ENCODE measurements at places on chromosomes 3 and 15.

DNA sequence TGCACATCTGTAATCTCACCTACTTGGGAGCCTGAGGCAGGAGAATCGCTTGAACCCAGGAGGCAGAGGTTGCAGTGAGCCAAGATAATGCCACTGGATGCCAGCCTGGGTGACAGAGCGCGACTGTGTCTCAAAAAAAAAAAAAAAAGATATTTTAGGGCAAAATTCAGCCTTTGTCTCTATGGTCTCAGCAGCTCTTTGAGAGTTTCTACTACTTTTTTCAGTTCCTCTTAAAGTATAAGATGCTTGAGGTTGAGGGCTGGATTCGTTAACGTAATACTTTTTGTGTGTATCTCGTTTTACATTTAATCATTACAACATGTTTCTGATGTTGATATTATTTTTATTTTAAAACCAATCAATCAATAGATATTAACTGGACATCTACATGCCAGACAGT lies 381.2 kb upstream of the TBL1XR1 start:
- DNase-seq = no peak

GRCh38 chr3:17670749-17671148 lies 71.7 kb downstream of the TBC1D5 start:
- no peak for DNase-seq

DNA sequence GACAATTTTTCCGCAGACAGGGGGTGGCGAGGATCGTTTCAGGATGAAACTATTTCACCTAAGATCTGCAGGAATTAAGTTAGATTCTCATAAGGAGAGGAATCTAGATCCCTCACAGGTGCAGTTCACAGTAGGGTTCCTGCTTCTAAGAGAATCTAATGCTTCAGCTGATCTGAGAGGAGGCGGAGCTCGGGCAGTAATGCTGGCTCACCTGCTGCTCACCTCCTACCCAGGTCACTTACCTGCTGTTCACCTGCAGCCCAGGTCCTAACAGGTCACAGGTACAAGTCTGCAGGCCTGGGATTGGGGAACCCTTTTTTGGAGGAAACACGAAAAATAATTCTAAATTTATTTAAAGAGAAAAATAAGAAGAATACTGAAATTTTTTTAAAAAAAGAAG lies 406.8 kb downstream of the MCTP2 start:
- no peak for DNase-seq

DNA sequence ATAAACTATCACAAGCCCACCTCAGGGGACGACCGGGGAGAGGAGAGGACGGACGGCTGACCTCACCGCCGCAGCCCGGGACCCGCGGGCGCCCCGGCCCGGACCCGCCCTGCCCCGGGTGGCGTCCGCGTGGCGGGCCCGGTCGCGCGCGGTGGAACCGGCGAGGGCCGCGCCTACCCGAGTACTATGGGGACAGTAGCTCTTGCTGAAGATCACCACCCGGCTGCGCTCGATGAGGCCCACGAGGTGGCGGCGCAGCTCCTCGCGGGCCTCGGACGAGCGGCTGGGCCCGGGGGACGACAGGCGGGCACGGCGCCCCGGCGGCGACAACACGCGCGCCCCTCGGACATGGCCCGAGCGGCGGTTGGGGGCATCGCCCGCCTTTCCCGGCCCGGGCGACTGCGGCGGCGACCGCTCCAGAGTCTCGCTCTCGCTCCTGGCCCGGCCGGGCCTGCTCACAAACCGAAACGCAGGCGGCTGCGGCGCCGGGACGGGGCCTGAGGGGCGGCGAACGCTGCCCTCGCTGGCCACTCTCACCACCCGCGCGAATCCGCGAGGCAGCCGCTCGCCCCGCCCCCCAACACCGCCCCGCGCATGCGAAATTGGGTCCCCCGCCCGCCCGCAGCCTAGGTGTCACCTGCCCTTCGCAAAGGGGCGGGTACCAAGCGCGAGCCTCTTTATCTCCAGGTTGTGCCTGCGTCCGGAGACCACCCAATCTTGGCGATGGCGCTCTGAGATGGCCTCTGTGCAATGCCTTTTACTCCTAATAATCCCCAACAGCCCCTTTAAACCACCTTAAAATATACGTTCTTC lies at the start of gene TXNRD3:
Gene TXNRD3, minus strand, starts transcription at position 554 of the 813 bp plus-strand sequence.
- DNase-seq = peak; percentile 59

DNA sequence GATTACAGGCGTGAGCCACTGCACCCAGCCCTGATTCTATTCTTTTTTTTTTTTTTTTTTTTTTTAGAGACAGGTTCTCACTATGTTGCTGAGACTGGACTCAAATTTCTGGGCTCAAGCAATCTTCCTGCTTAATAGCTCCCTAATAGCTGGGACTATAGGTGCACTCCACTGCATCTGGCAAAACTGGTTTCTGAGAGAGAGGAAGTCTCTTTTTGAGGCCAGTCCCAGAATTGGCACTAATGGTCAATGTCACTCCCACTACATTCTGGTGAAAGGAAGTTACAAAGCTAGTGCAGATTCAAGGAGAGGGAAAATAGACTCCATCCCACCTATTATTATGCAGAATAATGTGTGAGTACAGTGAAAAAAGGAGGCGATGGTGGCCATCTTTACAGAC lies 5.8 kb upstream of the TGFBR2 start:
- no peak for DNase-seq

DNA sequence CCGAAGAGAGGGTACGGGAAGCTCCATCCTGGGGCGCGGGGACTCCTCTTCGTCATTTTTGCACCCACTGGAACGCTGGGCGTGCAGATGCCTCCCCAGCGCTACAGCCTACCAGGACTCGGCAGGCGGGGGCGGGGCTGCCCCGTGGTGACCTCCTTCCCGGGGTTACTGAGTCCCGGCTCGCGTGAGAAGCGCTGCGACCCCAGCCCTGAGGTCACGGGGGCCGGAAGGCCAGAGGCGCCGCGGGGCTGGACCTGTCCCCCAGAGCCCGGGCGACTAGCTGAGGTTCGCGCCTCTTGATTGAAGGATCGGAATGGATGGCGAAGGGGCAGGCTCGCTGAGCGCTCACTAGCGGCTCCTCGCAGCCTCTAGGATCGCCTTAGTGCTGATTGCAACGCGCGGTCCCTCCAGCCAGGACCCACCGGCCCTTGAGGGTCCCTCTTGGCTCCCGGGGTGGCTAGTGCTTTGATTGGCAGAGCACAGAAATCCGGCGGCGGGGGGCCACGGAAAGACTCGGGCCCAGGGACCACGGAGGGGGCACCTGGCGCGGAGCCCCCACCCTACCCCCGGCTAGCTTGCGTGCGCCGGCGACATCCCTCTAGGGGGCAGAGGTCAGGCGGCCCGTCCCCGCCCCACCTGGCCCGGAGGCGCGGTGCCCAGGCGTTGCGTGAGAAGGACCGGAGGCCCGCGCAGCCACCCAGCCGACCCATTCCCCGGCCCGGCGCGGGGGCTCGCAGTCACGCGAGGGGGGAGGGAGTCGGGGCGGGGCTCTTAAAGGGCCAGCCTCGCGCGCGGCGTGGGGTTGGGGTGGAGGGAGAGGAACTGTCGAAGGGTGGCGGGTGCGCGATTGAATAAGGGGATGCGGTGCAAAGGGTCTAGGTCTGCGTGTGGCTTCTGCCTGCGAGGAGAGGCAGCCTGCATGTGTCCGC lies 781 bp upstream of the CYP1A1 start:
- DNase-seq = peak; percentile 36

DNA sequence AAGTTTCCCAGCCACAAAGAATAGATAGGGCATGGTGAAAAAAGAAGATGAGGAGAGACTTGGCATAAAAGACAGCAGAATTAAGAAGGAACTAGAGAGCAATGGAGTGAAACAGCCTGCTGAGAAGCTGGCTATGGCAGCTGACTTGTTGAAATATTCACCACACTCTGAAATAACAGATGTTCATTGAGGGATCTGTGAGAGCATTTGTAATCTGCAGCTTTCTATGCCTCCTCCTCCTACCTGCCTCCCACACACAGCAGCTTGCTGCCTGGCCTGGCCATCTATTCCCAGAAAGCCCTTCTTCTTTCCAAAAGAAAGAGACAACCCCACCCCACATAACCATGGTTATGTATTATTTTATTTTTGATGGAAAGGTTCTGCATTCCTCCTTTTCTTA lies 303.9 kb downstream of the GAP43 start:
- DNase-seq = no peak

- no peak for DNase-seq
Measured at GRCh38 chr3:153963012-153963411, 158.2 kb upstream of the ARHGEF26 start.

DNA sequence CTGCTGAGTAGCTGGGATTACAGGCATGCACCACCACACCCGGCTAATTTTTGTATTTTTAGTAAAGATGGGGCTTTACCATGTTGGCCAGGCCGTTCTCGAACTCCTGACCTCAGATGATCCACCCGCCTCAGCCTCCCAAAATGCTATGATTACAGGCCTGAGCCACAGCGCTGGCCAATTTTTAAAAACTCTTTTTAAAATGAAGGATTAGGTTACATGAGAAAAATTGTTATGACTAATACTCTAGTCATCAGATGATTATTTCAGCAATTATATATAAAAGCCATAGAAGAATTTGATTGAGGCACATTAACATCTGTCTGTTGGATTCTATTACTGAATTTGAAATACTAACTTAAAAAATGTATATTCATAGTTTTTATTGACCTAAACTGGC lies 134.1 kb upstream of the MNS1 start:
- DNase-seq = no peak
